ENCODE measurements at places on chromosomes 11 and 22.
A peak's percentile ranks its signal among the peaks of the same experiment; 100 is the strongest.

DNA sequence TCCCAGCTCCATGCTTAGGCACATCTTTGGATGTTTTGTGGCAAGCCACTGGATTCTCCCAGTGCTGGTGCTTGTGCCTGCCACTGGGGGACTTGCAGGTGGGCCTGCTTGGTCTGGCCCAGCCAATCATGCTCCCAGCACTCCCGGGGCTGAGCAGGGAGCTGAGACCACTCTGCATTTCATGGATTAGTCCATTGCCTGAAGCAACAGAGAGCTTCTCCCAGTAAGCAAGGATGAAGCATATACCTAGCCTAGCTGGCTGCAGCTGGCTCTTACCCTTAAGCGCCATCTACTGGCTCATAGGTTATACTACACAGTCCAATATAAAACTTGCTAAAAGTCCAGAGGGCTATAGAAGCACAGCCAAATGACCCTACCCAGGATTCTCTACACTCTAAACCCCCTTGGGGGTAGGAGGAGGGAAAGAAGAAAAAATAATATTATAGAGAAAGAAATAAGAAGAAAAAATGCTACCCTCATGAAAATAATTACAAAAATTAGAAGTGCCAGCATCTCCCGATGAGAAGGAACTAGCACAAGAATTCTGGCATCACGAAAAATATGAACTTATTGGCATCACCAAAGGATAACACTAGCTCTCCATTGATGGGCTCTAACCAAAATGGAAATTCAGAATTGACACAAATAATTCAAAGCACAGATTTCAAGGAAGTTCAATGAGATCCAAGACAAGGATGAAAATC lies 275.3 kb downstream of the C11orf87 start:
- DNase-seq, result no peak

- DNase-seq, result no peak
Measured at GRCh38 chr11:85044911-85045310, 582.2 kb downstream of the DLG2 start.

DNA sequence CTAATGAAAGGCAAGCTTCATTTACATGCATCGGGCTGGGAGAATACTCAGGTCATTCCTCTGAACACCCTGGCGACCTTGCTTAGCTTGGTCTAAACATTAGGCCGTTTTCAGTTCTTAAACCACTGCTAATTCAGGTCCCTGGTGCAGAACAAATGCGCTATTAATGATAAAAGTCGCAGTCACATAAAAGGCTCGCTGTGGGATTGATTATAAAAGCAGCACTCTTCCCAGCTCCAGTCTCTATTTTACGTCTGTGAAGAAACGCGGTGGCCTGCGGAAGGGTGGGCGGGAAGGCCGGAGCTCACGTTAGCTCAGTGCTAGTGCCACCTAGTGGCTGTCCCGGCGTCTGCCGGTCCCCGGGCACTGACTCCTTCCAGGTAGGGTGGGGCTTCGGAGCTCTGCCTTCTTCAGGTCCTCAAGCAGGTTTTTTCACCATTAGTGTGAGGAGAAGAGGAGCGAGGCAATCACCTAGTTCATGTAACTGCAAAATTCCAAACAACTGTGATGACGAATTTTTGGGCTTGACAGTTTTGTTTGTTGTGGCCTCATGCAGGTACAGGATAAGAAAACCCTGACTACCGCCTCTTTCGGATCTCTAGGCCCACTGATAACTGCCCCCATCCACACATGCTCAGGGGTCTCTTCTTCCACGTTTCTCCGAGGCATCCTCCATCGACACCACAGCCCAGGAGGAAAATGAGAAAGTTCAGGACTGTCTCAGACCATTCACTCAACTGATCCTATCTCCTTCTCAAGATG lies 66.5 kb upstream of the CLMP start:
- peak; percentile 46 for DNase-seq

GRCh38 chr11:36449561-36450096 lies 60.4 kb downstream of the TRAF6 start:
- DNase-seq, result no peak

DNA sequence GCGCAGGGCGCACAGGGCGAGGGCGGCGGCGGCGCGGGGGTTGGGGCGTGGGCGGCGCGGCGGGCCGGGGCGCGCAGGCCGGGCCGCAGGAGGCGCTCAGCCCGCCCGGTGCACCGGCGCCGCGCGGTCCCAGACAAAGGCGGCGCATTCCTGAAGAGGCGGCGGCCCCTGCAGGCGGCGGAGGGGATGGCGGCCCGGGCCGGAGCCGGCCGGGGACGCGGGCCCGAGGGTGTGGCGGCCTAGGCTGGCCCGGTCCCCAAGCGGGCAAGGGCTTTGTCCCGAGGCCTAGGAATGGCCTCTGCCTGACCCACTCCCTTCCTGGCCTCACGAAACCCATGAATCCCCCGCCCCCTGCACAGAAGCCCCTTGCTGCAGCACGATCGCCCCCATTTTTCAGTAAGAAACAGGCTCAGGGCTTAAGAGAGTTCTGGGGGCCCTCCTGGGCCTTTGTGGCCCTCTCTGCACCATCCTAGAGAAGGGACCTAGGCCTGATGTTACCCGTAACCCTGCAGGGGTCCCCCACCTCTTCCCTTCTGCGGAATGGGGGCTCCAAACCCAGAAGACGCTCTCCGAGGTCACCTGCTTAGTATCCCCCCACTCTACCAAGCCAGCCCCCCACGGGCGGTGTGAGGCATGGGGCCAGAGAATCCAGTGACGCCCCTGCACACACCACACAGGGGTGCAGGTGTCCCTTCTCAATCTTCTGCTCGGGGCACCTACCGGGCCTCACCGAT lies at the start of gene RTN4R:
RTN4R (minus strand) TSS at position 40 of the 734 bp plus-strand sequence. CDS start 226 bp downstream, outside the sequence.
- peak; percentile 28 for DNase-seq

GRCh38 chr11:74444173-74444826 lies 23.0 kb downstream of the KCNE3 start:
- no peak for DNase-seq

DNA sequence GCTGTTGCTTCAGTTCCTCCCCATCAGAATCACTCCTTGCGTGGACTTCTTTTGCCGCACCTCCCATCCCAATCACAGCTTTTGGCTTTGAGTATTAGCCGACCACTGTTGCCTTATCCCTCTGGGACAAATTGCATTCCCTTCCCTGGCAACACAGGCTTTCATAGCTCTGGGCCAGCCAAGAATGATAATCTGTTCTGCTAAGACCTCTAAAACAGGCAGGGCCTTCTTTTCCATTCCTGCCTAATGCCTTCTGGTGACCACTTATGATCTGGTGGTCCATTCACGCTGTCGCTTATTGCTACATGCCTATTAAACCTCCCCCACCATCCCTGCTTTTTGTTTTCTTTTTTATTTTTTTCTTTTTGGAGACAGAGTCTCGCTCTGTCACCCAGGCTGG lies 9.6 kb downstream of the SEC14L2 start:
- DNase-seq, result no peak

DNA sequence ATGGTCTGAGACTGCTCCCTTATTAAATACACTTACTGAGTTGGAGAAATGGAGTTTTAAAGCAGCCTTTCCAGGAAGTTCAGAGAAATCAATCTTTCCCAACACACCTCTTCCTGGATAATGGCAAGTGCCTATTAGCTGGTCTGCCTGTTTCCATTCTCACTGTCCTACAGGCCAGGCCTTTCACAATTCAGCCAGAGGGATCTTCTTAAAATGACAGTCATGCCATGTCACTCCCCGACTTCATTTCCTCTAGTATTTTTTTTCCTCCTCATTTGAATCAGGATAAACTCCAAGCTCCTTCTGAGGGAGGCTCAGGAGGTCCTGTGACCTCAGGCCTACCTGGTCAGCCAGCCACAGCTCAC lies 62.6 kb downstream of the FDX1 start:
- no peak for DNase-seq

GRCh38 chr11:39724404-39724803 lies 1735.0 kb downstream of the LRRC4C start:
- DNase-seq, result no peak

- DNase-seq, result no peak
Measured at GRCh38 chr11:35250192-35250591, 111.2 kb downstream of the CD44 start.

DNA sequence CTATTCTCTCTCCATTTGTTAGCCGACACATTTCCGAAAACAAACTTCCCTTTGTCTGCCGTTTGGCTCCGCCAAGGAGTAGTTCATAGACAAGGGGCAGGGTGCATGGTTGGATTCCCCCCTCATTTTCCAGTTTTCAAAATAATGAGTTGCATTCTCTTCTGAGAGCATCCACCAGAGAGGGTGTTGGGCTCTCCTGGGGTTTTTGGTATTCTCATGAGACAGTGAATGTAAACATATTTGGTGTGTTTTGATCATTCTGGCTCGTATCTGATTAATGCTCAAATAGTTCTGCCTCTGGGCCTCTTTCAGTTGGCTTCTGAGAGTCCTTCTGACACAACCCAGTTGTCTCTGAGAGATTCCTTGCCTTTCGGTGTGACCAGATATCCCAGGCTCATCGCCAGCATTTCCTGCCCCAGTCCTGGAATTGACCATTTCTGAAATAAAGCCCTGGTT lies 21.7 kb downstream of the GRAMD4 start:
- no peak for DNase-seq

- DNase-seq, result peak; percentile 70
Measured at GRCh38 chr22:22207845-22208564, 36.6 kb upstream of the VPREB1 start.

GRCh38 chr11:8928981-8929615 lies 3.6 kb downstream of the C11orf16 start:
- no peak for DNase-seq

- no peak for DNase-seq
Measured at GRCh38 chr11:73347067-73347466, 29.1 kb upstream of the RELT start.

DNA sequence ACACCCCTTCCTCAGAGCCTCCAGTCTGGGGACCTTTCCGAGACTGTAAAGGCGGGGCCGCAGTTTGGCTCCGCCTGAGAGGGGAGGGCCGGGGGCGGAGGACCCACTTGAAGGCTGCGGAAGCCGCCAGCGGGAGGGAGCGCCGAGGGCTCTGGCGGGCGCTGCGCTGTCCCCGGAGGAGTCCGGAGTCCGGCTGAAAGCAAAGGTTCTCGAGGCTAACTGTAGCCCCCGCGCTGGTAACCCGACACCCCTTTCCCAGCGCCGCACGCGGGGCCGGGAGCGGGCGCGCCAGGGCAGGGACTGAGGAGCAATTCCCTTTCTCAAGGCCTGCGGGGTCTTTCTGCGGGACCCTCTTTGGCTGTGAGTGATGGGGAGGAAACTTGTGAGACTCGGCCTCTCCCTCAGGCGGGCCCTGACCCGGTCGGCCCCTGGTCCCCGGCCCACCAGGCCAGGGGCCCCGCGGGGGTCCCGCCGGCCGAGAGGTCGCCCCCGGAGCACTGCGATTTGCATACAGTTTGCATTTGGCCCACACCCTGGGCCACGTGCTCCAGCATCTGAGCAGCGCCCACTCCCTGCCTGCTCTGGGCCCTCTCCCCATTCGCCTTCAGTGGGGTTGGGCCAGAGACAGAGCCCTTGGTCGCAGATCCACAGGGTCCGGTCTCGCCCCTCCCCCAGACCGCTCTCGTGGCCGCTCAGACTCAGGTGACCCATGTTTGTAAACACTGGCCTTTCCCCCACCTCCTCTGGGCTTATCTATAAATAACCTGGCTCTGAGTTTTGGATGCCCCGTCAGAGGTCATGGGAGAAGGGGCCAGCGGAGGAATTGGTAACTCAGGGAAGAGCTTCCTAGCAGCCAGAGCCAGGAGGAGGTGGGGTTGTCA lies 519 bp upstream of the ART5 start:
- DNase-seq, result peak; percentile 55

DNA sequence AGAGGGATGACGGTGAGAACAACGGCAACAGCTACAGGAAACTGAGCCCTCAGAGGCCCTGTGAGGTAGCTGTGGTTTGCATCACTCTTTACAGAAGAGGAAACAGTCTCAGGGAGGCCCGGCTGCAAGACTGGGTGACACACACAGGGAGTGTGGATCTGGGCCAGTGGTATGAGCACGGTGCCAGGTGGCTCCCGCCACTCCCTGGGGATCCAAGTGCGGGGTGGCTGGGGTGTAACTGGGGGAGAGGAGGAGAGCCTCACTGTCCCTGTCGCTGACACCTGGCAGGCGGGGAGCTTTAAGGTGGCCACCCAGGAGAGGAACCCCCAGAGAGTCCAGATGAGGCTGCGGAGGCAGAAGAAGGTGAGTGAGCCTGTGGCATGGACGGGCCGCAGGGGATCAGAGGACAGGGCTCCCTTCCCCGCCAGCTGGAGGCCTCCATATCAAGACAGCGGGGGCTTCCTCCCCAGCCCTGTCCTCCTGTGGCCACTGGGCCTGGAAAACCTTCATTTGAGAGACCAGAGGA lies 5.6 kb downstream of the RGL4 start:
- DNase-seq, result peak; percentile 60

DNA sequence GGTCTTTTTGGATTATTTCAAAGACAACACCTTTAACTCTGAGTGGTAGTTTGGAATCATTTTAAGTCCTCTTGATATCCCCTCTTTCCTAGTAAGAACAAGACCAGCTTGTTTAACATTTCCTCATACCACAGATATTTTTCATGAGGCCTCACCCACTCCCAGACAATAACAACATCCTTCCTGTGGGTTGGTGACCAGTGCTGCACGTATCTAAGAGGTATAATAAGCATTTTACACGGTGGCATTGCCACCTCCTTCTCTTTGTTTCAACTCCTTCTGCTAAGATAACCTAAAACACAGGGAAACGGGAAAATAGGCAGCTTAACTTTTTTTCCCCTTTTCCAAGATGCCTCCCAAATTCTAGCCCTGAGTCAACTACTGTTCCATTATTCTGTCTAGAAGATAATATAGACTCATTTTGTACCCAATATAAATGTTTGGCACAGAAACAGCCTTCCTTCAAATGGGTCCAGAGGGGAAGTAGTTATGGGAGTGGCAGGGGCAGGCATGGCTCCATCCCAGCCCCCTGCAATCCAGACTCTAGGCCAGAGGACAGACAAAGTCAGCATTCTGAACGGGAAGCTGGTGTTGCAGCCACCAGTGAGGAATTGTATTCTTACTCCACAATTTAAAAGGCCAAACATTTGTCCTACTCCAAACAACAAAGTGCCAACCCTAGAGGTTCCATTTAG lies 28.5 kb downstream of the MAML2 start:
- no peak for DNase-seq
